ENCODE measurements at places on chromosomes 7 and 10.
A peak's percentile ranks its signal among the peaks of the same experiment; 100 is the strongest.

DNA sequence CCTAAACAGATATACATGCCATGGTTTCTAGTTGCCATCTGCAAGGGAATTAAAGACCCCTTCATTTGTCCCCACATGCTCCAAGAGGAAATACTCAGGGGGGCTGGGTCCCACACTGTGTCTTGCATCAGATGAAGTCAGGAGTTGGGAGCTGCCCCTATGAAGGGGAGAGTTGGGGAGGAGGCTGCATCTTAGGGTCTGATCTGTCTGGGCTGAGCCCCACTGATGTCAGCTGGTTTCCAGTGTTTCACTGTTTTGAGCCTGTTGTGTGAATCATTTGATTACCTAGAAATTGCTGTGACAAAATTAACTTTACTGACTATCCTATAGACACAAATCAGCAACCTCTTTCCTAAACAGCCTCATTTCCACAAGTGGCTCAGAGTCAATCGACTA lies 4.9 kb upstream of the ADCY1 start:
- no peaks in the 10 kb centered on the region for H3K36me3 ChIP-seq
- peaks cover 53% of the 10 kb centered on the region for H3K27me3 ChIP-seq
- H3K4me1 ChIP-seq: peaks cover 4% of the 10 kb centered on the region
- no peak for DNase-seq
- H3K27ac ChIP-seq: no peak overlapping the region
- H3K4me3 ChIP-seq: no peak overlapping the region

- H3K36me3 ChIP-seq: no peaks in the 10 kb centered on the region
- H3K27ac ChIP-seq: no peak overlapping the region
- no peak for DNase-seq
- H3K27me3 ChIP-seq: no peaks in the 10 kb centered on the region
- H3K4me1 ChIP-seq: no peaks in the 10 kb centered on the region
- no peak overlapping the region for H3K4me3 ChIP-seq
Measured at GRCh38 chr7:39001595-39001994, 23.9 kb downstream of the POU6F2 start.

DNA sequence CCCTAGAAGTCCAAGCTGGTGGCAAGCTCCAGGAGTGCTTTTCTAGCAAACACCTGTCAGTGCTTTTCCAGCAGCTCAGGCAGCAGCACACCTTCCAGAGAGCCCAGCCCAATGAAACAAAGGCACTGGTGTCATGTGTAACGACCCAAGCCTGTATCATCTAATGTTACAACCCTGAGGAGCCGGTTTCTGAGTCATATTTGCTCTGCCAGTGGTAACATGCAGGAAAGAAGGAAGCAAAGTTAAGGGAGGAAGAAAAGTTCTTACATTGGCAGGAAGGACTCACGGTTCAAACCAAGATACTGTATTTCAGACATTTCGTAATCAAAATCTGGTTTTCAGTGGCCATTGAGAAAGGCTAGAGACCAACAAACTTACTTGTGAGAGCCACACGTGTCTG lies at the start of gene ANKRD22:
TSS of gene ANKRD22 (minus strand) at position 139 of the 400 bp plus-strand sequence. CDS start 237 bp downstream, outside the sequence.
- no peaks in the 10 kb centered on the region for H3K27me3 ChIP-seq
- H3K36me3 ChIP-seq: no peaks in the 10 kb centered on the region
- H3K4me3 ChIP-seq: no peak within 1 kb of the TSS
- peak; percentile 45 for DNase-seq
- H3K4me1 ChIP-seq: peaks cover 28% of the 10 kb centered on the region
- H3K27ac ChIP-seq: no peak within 1 kb of the TSS

DNA sequence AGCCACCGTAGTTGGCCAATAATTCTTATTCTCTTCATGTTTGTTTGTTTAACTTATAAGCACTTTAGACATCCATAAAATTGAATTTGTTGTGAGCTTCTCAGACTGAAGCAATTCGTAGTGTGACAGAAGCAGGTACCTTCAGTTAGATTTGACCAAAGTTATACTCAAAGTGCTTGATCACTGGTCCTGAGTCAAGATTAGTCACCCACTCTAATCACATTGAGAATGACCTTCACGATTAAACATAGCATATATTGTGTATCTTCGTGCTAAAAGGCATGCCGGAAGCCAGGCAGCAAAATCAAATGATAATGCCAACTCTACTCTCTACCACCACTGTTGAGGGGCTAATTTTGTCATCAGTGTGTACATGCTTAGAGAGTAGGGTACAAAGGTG lies 763.7 kb upstream of the MBL2 start:
- H3K27ac ChIP-seq: no peak overlapping the region
- DNase-seq: no peak
- H3K27me3 ChIP-seq: no peaks in the 10 kb centered on the region
- no peaks in the 10 kb centered on the region for H3K4me1 ChIP-seq
- no peaks in the 10 kb centered on the region for H3K36me3 ChIP-seq

- DNase-seq: no peak
- H3K27me3 ChIP-seq: no peaks in the 10 kb centered on the region
- no peak overlapping the region for H3K4me3 ChIP-seq
- no peaks in the 10 kb centered on the region for H3K36me3 ChIP-seq
- H3K27ac ChIP-seq: no peak overlapping the region
- H3K4me1 ChIP-seq: peaks cover 16% of the 10 kb centered on the region
Measured at GRCh38 chr7:131020759-131021261, 286.8 kb upstream of the KLF14 start.

DNA sequence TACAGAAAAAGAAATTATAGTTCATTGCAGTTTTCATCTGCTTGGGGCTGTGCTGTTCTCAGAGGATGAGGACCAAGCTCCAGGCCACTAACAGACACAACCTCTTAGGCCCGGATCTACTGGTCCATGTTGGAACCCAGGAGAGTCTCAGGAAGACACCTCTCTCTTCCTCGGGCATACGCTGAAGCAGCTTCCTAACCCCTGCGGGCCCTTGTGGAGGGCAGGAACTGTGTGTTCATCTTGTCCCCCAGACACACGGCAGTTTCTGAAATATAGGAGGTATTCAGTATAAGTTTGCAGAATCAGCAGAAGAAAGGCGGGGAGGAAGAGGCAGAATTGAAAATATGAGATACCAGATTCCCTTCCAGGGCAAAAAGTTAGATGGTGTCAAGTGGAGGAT lies 78.4 kb downstream of the EEPD1 start:
- H3K27me3 ChIP-seq: no peaks in the 10 kb centered on the region
- no peak for DNase-seq
- H3K27ac ChIP-seq: no peak overlapping the region
- H3K4me3 ChIP-seq: no peak overlapping the region
- no peaks in the 10 kb centered on the region for H3K36me3 ChIP-seq

GRCh38 chr7:102883098-102883860 lies 29.5 kb upstream of the LRRC17 start:
- H3K27ac ChIP-seq: no peak overlapping the region
- no peaks in the 10 kb centered on the region for H3K4me1 ChIP-seq
- no peaks in the 10 kb centered on the region for H3K36me3 ChIP-seq
- no peaks in the 10 kb centered on the region for H3K27me3 ChIP-seq

DNA sequence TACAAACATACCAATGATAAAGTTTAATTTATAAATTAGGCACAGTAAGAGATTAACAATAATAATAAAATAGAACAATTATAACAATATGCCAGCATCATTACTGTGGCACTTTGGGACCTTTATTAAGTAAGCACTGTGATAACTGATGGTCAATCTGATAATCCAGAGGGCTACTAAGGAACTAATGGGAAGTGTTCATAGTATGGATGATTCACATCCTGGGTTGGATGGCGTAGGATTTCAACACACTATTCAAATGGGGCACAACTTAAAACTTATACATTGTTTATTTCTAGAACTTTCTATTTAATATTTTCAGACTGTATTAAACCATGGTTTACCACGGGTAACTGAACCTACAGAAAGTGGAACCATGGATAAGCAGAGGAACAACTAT lies 90.8 kb downstream of the KIF20B start:
- H3K4me1 ChIP-seq: peaks cover 2% of the 10 kb centered on the region
- H3K27ac ChIP-seq: no peak overlapping the region
- no peak for DNase-seq
- H3K4me3 ChIP-seq: no peak overlapping the region

- no peak for DNase-seq
- no peak overlapping the region for H3K27ac ChIP-seq
- H3K4me3 ChIP-seq: no peak overlapping the region
- no peaks in the 10 kb centered on the region for H3K27me3 ChIP-seq
Measured at GRCh38 chr10:83849150-83849549, 290.2 kb upstream of the GHITM start.

DNA sequence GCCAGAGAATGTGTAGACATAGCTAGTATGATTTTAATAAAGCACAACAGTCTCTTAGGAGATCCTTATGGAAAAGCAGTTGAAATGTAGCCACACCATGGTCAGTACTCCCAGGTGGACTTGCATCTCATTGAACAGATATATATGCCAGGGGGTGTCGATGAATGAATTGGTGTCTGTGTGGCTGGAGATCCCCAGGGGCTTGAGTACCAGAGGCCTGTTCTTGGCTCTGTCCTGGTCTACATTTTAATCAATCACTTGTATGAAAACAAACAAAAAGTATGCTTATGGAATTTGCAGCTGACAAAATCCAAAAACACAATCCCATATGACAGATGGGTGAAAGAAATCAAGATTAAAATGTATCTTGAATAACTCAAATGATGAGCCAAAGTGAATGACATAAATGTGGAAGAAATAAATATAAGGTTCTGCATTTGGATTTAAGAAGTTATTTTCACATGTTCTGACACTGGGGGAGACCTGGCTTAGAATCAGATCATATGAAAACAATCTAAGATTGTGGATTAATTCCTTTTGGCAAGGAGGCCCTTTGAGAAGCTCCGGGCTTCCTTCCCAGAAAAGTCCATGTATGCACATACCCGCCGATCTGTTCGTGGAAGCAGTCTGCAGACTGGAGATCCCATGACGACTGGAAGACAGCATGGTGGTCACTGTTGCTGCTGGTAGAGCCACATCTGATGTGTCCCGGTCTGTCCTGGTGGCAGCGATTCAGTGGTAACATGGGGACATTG lies 15.6 kb downstream of the CLEC2L start:
- peaks cover 8% of the 10 kb centered on the region for H3K4me1 ChIP-seq
- no peak for DNase-seq
- no peaks in the 10 kb centered on the region for H3K36me3 ChIP-seq
- H3K4me3 ChIP-seq: no peak overlapping the region

- peaks cover 21% of the 10 kb centered on the region for H3K36me3 ChIP-seq
- H3K4me1 ChIP-seq: peaks cover 40% of the 10 kb centered on the region
- no peak for DNase-seq
Measured at GRCh38 chr10:46014683-46015405, 15.6 kb downstream of the NCOA4 start.

DNA sequence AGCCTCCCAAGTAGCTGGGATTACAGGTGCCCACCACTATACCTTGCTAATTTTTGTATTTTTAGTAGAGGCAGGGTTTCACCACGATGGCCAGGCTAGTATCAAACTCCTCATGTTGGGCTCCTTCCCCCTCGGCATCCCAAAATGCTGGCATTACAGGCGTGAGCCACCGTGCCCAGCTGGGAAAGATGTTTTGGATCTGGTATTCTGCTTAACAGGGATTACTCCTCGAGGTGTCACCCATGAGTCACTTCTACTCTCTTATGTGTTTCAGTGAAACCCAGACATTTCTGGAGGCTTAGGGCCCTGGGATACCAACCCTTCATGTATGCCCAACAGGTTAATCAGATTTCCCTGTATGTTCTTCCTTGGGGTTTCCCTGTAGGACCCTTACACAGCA lies 11.8 kb upstream of the OPN4 start:
- DNase-seq: no peak
- no peaks in the 10 kb centered on the region for H3K27me3 ChIP-seq
- H3K27ac ChIP-seq: no peak overlapping the region
- H3K4me1 ChIP-seq: no peaks in the 10 kb centered on the region
- H3K36me3 ChIP-seq: no peaks in the 10 kb centered on the region
